ENCODE measurements at places on chromosomes 5 and 9. TPM values are rescaled to one million over a fixed set of nuclear protein-coding genes. Genes with fewer than 3 reads are reported as not detected.
A peak's percentile ranks its signal among the peaks of the same experiment; 100 is the strongest.

GRM6 gene
- total RNA-seq: not detected

GRCh38 chr9:30504502-30504905 lies 1879.9 kb upstream of the ACO1 start:
- no peaks in the 10 kb centered on the region for H3K27me3 ChIP-seq
- no peak for DNase-seq
- H3K36me3 ChIP-seq: no peaks in the 10 kb centered on the region

DNA sequence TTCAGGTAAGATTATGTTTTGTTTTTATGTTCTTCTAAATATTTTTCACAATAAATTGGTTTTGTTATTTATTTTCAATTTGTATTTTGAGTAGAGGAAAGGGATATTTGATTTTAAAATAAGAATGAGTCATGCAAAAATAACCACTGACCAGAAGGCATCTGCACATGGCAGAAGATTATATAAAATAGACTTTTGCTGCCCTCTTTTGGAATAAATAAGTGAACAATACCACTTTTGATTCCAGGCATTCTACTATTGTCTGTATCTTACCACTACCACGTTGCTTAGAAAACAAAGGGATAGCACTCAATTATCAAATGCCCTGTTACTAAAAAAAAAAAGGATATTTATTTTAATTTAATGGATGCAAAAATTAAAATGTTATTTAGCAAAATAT lies 227.3 kb upstream of the ITGA1 start:
- H3K36me3 ChIP-seq: no peaks in the 10 kb centered on the region
- no peak overlapping the region for H3K27ac ChIP-seq
- no peaks in the 10 kb centered on the region for H3K27me3 ChIP-seq
- no peaks in the 10 kb centered on the region for H3K4me1 ChIP-seq

OGN gene
- total RNA-seq: 15.3 TPM

DNA sequence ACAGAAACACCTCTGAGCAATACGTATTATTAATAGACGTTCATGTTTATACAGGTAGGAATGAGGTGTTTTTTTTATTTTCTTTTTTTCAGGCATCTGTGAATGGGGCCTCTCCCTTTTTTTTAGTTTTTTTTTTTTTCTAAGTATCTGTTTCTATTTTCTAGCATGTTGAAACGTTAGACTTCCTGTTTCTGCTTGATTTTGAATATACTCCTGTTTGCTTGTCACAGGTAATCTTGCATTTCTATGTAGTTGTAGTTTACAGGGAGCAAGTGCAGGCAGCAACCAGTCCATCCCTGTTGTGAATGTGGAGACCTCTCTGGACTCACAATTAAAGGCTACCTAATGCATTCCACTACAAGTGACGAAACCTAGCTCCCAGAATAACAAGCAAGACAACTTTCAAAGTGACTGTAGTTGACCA lies 22.8 kb upstream of the TNFAIP8 start:
- no peak overlapping the region for H3K27ac ChIP-seq
- H3K4me1 ChIP-seq: peaks cover 30% of the 10 kb centered on the region
- DNase-seq: no peak
- H3K4me3 ChIP-seq: peak overlapping the region; percentile 4

DNA sequence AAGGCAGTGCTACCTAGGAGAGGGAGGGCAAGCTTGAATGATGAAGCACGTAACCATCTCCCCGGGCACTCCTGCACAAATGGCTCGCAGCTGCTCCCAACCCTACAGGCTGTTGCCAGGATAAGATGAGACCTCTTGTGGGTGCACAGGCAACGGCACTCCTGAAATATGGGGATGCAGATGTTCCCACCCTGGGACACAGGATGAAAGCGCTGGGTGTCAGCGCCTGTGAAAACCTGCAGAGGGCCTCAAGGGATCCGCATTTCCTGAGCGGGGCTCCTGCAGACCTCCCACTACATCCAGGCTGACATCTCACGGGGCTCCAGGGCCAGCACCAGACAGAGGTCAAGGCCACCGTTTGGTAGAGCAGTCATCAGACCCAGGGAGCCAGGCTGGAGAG lies 60.7 kb downstream of the SMIM23 start:
- no peaks in the 10 kb centered on the region for H3K36me3 ChIP-seq
- no peak for DNase-seq
- H3K27me3 ChIP-seq: no peaks in the 10 kb centered on the region
- H3K4me1 ChIP-seq: no peaks in the 10 kb centered on the region
- no peak overlapping the region for H3K27ac ChIP-seq

DNA sequence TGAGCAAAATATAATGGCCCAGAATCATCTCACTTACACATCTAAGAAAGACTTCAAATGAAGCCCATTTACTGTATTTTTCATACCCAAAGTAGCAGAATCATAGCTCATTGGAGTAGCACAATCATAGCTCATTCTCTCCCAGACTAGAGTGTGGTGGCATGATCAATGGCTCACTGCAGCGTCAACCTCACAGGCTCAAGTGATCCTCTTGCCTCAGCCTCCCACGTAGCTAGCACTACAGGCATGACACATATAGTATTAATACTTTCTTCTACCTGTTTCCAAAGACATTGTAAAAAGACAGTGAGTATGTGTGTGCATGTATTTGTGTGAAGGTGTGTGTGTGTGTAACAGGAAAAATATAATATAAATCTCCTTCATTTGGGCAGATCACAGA lies 1247.9 kb upstream of the ACO1 start:
- H3K36me3 ChIP-seq: no peaks in the 10 kb centered on the region
- DNase-seq: no peak
- H3K27ac ChIP-seq: no peak overlapping the region
- H3K27me3 ChIP-seq: no peaks in the 10 kb centered on the region

DNA sequence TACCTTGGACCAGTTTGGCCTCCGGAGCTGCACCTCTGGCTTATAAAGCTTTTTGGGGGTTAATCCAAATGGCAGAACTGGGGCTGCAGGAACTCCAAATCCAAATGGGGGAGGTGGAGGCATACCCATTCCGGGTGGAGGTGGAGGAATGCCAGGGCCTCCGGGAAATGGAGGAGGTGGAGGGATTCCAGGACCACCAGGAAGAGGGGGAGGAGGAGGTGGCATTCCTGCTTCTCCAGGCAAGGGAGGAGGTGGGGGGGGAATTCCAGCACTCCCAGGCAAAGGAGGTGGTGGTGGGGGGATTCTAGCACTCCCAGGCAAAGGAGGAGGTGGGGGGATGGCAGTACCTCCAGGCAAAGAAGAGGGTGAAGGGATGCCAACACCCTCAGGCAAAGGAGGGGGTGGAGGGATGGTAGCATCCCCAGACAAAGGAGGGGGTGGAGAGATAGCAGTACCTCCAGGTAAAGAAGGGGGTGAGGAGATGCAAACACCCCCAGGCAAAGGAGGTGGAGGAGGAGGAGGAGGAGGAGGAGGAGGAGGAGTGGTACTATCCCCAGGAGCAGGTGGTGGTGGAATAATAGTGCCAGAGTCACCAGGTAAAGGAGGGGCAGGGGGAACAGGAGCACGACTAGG lies 45.2 kb downstream of the DIAPH1 start:
- H3K27me3 ChIP-seq: no peaks in the 10 kb centered on the region
- no peak overlapping the region for H3K4me3 ChIP-seq
- no peaks in the 10 kb centered on the region for H3K4me1 ChIP-seq
- H3K27ac ChIP-seq: no peak overlapping the region

ST8SIA4 gene
- total RNA-seq: 20.5 TPM

DNA sequence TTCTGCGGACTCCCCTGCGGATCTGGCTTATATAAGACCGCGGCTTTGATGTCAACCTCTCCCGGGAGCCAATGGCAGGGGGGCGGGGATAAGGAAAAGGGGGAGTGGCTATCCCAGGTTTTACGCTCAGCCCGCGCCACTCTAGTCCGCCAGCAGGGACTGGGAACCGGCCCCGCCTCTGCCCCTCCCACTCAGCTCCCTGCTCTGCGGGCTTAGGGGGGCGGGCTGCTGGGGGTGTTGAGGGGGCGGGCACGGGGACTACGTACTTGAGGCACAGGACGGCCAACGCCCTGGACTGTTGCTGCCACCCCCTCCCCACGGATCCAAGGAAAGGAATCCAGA lies at the start of gene HAND1:
TSS of gene HAND1 (minus strand) at position 4 of the 342 bp plus-strand sequence. CDS start 219 bp downstream, outside the sequence.
- DNase-seq: peak; percentile 56
- H3K27me3 ChIP-seq: peaks cover 100% of the 10 kb centered on the region
- no peak within 1 kb of the TSS for H3K27ac ChIP-seq
